ENCODE measurements at places on chromosomes 13 and 19.
A peak's percentile ranks its signal among the peaks of the same experiment; 100 is the strongest.

DNA sequence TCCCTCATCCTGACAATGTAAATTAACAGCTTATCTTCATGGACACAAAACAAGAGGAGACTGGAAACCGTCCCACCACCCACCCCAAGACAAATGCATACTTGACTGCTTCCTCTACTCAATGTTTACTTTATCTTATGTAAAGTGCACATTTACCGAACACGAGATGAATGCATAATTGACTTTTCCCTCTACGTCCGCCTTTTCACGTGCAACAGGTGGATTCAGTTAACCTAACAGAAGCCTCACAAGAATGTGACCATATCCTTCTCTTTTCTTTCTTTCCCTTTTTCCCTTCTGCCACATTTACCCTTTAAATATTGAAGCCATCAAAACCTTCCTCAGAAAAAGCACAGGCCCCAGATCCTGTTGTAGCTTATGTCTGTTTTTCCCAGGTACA lies 468.0 kb downstream of the UQCRFS1 start:
- DNase-seq = no peak

- DNase-seq = no peak
These were observed 2.5 kb downstream of the MAP1S start for GRCh38 chr19:17721821-17722220.

- DNase-seq = peak; percentile 54
These were observed 100.4 kb downstream of the RFC3 start for GRCh38 chr13:33918199-33918932.

- DNase-seq = no peak
These were observed 4.3 kb downstream of the RGCC start for GRCh38 chr13:41461527-41462139.

DNA sequence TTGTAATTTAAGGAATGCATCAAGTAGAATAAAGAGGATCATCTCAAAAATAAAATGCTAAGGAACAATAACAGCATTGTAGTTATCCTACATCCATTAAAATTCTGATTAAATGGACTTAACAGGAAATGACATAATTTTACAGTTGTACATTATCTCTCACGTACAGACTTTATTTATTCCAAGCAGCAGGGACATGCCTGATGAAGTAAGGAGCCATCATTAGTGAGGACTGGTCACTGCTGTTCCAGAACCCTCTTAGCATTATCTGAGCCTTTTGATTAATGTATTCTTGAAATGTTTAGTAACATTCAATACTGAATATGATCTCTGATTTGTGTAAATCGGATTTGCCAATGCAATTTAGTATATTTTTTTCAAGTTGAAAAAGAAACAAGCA lies 516.1 kb downstream of the DACH1 start:
- DNase-seq = no peak

DNA sequence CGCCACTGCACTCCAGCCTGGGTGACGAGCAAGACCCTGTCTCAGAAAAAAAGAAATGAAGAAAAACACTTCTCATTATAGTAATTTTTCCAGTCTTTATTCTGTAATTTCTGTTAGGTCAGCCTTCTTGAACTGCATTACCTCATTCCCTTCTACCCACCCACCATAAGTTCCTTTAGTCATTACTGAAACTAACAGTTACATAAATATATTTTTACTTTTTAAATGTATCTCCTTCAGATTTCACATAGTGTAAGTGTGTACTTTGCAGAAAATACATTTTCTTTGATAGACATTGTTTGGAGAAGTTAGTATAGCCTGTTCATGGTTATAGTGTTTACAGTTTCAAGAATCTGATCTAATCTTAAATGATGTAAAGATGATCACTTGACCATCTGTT lies 31.7 kb upstream of the KCTD4 start:
- no peak for DNase-seq

- DNase-seq = no peak
These were observed 7.3 kb upstream of the PTPRH start for GRCh38 chr19:55216461-55217198.

GRCh38 chr19:5466814-5467291 lies 11.6 kb downstream of the ZNRF4 start:
- DNase-seq = no peak

DNA sequence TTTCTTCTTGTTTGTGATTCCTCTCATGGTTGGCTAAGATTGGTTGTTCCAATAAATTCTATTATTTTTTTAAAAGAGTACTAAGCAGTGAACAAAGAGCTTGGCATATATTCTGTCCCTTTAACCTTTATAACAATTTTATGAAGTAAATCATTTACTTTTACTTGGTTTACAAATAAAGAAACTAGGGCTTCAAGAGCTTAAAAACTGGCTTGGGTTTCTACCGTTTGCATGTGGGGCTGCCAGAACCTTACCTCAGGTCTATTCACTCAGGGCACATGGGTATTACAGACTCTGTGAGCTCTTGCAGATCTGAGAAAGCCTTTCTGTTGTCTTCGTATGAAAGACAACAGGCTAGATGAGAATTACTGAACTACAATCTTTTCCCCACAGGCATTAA lies 13.3 kb downstream of the N4BP2L1 start:
- no peak for DNase-seq

DNA sequence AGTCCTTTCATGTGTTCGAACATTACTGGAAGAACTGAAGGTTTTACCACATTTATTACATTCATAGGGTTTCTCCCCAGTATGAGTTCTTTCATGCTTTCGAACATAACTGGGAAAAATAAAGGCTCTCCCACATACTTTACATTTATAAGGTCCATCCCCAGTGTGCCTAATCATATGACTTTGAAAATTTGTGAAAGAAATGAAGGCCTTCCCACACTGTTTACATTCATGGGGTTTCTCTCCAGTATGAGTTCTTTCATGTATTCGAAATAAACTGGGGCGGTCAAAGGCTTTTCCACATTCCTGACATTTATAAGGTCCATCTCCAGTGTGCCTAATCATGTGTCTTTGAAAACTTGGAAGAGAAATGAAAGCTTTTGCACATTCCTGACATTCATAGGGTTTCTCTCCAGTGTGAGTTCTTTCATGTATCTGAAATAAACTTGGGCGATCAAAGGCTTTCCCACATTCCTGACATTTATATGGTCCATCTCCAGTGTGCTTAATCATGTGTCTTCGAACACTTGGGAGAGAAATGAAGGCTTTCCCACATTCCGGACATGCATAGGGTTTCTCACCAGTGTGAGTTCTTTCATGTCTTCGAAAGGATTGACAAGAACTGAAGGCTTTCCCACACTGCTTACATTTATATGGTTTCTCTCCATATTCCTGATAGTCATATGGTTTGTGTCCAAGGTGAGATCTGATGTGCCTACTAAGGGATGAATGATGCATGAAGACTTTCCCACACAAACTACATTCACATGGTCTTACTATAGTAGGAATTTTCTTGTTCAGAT lies 24.0 kb downstream of the ZNF564 start:
- no peak for DNase-seq

- no peak for DNase-seq
These were observed 215.1 kb downstream of the PCDH17 start for GRCh38 chr13:57846600-57847173.

DNA sequence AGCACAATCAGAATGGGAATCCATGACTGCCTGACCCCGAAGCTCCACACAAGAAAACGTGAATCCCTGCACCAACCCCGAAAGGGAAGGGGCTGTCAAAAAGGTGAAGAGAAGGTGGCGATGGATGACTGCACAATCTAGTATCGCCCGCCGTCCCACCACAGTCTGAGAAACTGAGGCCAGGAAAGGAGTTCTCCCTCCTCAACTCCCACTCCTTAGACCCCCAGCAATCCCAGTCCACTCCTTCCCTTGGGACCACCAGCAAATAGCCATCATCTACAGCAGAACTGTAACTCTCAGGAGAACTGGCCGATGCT lies 451 bp downstream of the NOSIP start:
- DNase-seq = no peak

GRCh38 chr19:43662487-43662886 lies 7.5 kb downstream of the PLAUR start:
- DNase-seq = no peak

- DNase-seq = no peak
These were observed 98.8 kb downstream of the EPSTI1 start for GRCh38 chr13:42893214-42893671.

Measured in NK-92 treated with Interleukin-12 subunit alpha and Interleukin-12 subunit beta, amount 100 ng/mL, for 24 hours (cell line).